CD4-positive, alpha-beta T cell (primary cell): ENCODE measurements at places on chromosomes 1 and 21.

DNA sequence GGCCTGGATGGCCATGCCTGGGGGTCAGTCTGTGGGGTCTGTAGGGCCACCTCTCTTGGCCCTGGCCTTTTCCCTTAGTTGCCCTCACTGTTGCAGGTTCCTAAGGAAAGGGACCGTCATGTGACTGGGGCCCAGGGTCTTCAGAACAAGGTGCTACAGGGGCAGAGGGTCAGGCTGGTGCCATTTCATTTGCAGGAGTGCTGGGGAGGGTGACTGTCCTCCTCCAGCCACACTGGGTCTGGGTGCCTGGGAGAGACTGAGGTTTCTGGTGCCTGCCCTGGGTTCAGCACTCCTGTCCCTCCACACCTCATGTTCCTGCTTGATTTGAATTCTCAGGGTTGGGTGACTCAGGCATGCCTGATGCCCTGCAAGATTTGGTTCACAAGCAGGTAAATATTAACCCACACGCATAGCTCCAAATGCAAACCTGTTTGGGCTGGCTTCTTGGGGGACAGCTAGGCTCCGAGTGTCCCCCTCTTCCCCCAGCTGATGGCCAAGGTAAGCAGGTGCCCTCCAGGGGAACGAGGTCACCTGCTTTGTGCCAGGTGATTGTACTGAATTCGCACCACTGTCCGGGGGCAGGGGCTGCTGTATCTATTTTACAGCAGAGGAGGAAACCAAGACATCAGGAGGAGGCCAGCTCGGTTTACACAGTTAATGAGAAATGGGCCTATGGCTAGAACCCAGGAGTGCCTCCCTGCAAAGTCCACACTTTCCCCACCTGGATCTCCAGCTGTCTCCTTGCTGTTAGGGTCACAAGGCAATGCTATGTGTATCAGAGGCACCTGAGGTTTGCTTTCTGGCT lies 20.3 kb downstream of the ARHGEF10L start:
- H3K36me3 ChIP-seq, result no peaks in the 10 kb centered on the region
- DNase-seq, result no peak
- H3K4me3 ChIP-seq, result no peak overlapping the region
- H3K27ac ChIP-seq, result no peak overlapping the region

- H3K27me3 ChIP-seq, result peaks cover 82% of the 10 kb centered on the region
- H3K36me3 ChIP-seq, result no peaks in the 10 kb centered on the region
- no peak for DNase-seq
- H3K4me1 ChIP-seq, result peaks cover 16% of the 10 kb centered on the region
- H3K4me3 ChIP-seq, result no peak overlapping the region
Observed at GRCh38 chr1:38819040-38819439, 40.5 kb downstream of the RRAGC start.

DNA sequence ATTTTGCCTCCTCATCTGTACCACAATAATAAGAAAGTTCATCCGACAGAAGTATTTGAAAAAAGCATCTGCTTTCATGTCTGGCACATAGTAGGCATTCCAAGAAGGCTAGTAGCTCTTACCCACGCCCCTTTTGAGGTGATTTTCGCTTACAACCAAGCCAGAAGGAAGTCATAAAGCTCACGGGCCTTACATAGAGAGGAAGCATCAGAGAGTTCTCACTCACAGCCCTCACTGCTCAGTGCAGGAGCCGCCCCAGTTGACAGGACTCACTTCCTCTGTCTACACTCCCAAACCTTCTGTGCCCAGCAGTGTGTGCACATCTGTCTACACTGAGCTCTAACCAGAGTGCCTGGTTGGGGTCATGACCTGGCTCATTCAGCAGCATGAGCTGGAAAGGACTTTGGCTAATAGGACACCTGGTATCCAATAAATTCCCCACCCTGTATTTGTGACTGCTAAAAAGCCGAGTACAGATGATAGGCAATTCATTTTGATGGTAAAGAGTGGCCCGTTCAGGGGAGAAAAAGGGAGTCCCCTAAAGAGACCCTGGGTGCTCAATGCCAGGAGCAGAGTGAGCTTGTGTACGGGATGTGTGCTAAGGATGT lies 36.8 kb upstream of the DUSP10 start:
- H3K4me1 ChIP-seq, result peaks cover 65% of the 10 kb centered on the region
- H3K27ac ChIP-seq, result peak overlapping the region; percentile 59
- peak; percentile 66 for DNase-seq
- no peaks in the 10 kb centered on the region for H3K27me3 ChIP-seq
- no peak overlapping the region for H3K4me3 ChIP-seq
- H3K36me3 ChIP-seq, result no peaks in the 10 kb centered on the region

- no peak overlapping the region for H3K4me3 ChIP-seq
- DNase-seq, result no peak
- H3K36me3 ChIP-seq, result no peaks in the 10 kb centered on the region
- no peak overlapping the region for H3K27ac ChIP-seq
- H3K4me1 ChIP-seq, result peaks cover 17% of the 10 kb centered on the region
Observed at GRCh38 chr1:179950651-179951050, 4.0 kb upstream of the CEP350 start.

- peaks cover 4% of the 10 kb centered on the region for H3K4me1 ChIP-seq
- no peak overlapping the region for H3K27ac ChIP-seq
- no peaks in the 10 kb centered on the region for H3K27me3 ChIP-seq
- H3K36me3 ChIP-seq, result no peaks in the 10 kb centered on the region
- no peak overlapping the region for H3K4me3 ChIP-seq
- peak; percentile 69 for DNase-seq
Observed at GRCh38 chr1:205523891-205524793, 19.7 kb downstream of the CDK18 start.
